ENCODE measurements at places on chromosomes 6 and 20.

GRCh38 chr6:76057469-76057868 lies 15.0 kb downstream of the IMPG1 start:
- H3K4me1 ChIP-seq: no peaks in the 10 kb centered on the region
- no peak overlapping the region for H3K4me3 ChIP-seq
- H3K36me3 ChIP-seq: no peaks in the 10 kb centered on the region
- no peak for DNase-seq

DNA sequence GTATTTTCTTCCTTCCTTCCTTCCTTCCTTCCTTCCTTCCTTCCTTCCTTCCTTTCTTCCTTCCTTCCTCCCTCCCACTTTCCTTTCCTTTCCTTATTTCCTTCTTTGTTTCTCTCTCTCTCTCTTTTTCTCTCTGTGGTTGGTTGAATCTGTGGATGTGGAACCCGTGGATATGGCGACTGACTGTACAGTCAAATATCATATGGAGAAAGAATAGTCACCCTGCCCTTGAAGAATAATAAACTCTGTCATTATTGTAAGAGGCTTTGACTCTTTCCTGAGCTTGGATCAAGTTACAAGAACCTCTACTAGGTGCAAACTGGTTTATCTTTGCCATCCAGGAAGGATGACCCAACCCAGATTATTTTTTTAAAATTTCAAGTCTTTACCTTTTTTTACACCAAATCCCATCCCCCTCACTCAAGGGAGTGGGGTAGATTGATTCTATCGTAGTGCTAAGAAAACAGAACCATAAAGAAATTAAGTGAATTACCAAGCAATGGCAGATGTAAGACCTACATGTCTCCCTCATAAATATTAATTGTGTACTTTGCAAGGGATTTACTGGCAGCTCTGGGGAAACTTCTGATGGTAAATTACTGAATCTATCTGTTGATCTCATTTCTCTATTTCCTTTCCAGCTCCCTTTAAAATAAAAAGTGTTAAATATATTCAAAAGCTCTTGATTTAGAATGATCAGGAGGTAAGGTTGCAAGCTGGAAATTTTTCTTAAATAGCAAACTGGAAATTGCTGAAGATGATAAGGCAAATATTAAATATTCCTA lies 667.5 kb downstream of the UTRN start:
- H3K27ac ChIP-seq: no peak overlapping the region
- DNase-seq: no peak
- no peak overlapping the region for H3K4me3 ChIP-seq
- H3K27me3 ChIP-seq: no peaks in the 10 kb centered on the region
- no peaks in the 10 kb centered on the region for H3K36me3 ChIP-seq

DNA sequence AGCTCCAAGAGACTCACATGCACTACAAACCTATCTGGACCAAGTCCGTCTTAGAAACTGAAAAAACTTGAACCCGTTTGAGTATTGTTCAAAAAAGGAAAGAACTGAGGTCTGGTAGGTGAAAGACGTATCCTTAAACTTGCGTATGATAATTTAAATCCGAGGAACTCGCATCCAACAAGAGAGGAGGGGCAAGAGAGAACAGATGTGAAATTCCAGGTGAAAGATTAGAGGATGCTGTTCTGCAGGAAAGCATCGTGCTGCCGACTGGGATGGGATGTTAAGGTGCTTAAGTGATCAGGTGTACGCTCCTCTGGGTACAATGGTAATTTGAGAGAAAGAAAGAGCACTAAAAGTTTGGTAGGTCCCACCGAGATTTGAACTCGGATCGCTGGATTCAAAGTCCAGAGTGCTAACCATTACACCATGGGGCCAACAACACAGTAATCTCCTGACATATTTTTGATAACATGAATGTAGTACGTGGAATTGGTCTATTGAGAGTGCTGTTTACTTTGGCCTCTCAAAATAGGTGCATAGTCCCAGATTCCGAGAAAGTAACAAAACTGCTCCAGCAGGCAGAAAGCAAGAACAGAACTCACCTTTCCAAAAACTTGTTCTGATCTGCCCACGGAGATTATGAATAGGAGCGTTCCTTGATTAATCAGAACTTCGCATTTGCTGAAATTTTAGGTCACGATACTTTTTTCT lies 53.5 kb upstream of the BTN3A2 start:
- H3K27ac ChIP-seq: no peak overlapping the region
- H3K27me3 ChIP-seq: no peaks in the 10 kb centered on the region
- peak overlapping the region; percentile 75 for H3K4me3 ChIP-seq
- no peaks in the 10 kb centered on the region for H3K36me3 ChIP-seq
- peaks cover 7% of the 10 kb centered on the region for H3K4me1 ChIP-seq

GRCh38 chr6:79586548-79586947 lies 44.6 kb upstream of the SH3BGRL2 start:
- H3K27me3 ChIP-seq: no peaks in the 10 kb centered on the region
- H3K4me3 ChIP-seq: no peak overlapping the region
- no peaks in the 10 kb centered on the region for H3K36me3 ChIP-seq
- H3K27ac ChIP-seq: no peak overlapping the region
- peak; percentile 45 for DNase-seq
- H3K4me1 ChIP-seq: no peaks in the 10 kb centered on the region

DNA sequence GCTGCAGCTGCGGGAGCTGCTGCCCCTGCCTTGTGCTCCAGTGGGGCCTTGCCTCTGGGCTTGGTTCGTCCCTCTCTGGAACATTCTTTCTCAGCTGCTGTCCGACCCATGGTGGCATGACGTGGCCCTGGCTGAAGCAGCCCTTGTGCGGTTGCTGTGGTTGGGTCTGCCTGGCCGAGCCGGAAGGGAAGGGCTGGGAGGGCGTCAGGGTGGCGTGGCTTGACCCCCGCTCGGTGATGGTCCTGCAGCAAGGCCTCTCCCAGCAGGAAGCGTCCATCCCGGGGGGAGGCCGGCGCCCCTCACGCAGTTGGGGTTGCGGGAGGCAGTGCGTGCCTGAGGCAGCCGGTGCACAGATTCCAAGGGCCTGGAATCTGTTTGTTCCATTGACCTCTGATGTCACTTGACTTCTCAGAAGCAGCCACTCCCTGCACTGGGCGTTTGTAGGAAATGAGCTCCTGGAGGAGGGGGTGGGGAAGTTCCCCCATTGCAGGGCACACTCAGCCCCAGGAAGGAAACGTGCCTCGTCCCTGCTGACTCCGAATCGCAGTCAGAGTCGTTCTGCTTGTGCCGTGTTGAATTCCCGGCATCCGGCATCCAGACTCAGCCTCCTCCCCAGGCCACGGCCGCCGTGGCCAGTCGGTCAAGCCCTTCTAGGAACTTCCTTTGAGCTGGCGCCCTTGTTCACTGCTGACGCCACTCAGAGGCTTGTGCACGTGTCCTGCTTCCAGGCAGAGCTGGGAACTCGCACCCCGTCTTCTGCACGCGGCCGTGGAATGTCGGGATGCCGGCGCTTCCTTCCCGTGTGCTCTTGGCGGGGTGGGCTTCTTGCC lies 9.7 kb upstream of the TNFRSF6B start:
- DNase-seq: peak; percentile 80
- no peaks in the 10 kb centered on the region for H3K27me3 ChIP-seq
- peaks cover 27% of the 10 kb centered on the region for H3K4me1 ChIP-seq
- peak overlapping the region; percentile 63 for H3K27ac ChIP-seq
- H3K36me3 ChIP-seq: 0 out of 2 replicates have a peak, but pooled peaks cover 3% of the 10 kb centered on the region
